ENCODE measurements at places on chromosomes 12 and 14.

- no peak for DNase-seq
These were observed 518 bp upstream of the OSBPL8 start for GRCh38 chr12:76560086-76560491.

GRCh38 chr14:51513281-51513680 is 138.4 kb upstream of the FRMD6 start:
- DNase-seq: no peak

DNA sequence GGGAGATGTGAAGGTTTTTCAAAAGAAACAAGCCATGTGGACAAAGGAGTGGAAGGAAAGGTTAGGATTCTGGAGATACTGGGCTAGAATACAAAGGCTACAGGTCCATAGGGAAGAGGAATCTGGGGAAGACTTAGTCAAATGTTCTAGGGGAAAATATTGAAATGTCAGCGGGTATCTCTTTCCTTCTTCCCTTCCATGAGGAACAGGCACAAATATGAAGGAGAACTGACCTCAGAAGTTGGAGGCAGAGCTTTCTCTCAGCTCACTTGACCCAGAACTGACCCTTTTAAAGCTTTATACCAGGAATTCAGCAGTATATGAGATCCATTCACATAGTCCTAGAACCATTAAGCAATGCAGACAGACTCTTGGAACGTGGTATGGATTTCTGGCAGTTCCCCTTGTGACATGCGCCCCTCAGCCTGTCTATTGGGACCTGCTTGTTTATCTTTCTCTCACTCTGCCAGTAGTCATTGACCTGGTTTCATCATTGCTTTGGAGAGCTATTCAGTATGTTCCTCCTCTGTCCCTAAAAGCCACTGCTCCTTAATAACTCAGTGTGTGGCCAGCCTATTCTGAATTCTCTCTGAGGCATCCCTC is 43.0 kb upstream of the GSG1 start:
- no peak for DNase-seq

DNA sequence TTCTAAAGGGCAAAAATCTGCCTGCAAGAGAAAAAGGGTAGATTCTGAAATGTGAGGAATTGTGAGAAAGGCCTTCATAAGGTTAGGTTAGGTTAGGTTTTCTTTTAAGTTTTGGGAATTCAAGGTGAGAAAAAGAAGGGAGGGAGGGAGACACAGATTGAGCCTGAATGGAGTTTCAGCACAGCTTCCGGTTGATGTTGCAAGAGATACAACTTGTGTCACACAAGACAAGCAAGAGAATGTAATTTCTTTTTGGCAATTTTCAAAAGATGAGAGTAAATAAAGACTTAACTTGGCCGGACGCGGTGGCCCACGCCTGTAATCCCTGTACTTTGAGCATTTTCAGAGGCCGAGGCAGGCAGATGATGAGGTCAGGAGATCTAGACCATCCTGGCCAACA is 63.8 kb downstream of the CPSF2 start:
- no peak for DNase-seq

GRCh38 chr12:92537290-92537960 is 165.4 kb upstream of the PLEKHG7 start:
- DNase-seq: no peak

- DNase-seq: no peak
These were observed 118.9 kb downstream of the SLC35F4 start for GRCh38 chr14:57747036-57747435.

DNA sequence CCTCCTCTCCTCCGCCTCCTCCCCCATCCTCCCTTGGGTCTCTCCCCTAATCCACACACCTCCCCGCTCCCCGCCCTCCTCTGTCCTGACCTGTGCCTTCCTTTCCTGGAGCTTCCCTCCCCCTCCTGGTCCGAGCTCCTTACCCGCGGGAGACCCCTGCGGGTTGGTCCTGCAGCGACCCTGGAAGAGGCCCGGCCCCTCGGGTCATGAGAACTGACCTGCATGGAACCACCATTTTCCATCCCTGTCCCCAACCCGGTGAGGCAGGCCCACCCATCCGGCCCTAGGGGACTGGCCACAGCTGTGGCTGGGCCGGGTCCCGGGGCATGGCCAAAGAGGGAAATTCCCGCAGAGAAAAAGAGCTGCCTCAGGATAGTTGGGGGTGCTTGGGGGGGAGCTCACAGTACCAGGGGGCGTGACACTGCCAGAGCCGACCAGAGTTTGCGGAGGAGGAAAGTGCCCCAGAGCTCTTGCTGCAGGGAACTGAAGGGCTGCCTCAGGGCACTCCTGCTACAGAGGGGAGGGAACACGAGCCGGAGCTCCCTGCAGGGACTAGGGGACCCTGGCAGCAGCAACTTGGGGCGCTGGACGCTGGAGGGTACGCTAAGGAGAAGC is 613 bp downstream of the ARHGEF40 start:
- no peak for DNase-seq

DNA sequence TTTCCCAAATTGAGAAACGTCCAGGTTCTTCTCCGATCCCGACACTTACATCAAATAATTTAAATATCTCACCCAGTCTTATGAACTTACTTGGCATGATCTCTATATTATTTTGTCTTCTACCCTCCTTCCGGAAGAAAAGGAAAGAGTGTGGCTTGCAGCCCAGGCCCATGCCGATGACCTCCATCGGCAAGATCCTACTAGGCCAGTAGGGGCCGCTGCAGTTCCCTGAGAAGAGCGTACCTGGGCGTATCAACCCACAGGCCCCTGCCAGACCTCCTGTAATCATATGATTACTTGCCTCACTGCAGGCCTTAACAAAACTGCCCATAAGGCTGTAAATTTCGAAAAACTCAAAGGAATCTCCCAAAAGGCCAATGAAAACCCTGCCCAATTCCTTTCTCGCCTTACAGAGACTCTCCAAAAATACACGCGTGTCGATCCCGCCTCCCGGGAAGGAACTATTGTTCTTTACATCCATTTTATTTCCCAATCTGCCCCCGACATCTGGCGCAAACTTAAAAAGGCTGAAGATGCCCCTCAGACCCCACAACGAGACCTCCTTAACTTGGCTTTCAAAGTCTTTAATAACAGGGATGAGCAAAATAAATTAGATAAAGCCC is 69.6 kb downstream of the MOK start:
- no peak for DNase-seq

DNA sequence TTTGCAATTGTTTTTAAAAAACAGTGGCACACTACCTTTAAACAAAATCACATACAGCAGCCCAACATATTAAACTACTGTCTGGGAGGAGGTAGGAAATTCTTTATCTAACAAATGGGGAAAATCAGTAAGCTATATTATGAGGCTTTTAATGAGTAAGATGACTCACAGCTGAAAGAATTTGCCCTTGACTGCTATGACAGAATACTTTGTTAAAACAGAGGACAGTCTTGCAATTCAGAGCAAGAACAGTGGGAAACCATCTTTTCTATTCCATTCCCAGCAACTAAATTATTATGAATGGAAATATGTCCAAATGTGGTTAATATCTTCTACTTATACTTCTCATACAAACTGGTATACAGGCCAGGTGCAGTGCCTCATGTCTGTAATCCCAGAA is 49.2 kb upstream of the SGPP1 start:
- no peak for DNase-seq

DNA sequence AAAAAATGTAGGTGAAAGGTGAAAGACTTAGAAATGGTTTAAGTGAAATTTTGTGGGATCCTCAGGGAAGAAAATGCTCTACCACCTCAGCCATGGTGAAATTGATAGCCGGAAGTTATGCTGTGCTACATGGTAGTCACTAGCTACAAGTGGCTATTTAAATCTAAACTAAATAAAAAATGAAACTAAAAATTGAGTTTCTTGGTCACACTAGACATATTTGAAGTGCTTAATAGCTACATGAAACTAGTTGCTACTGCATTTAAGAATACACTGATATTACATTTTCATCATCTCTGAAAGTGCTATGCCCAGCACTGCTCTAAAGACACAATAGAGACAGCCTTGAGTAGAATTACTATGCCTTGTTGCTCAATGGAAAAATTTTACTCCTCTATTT is 10.3 kb upstream of the SLCO1B3 start:
- no peak for DNase-seq

GRCh38 chr12:4228122-4228580 is 45.4 kb upstream of the CCND2 start:
- no peak for DNase-seq

DNA sequence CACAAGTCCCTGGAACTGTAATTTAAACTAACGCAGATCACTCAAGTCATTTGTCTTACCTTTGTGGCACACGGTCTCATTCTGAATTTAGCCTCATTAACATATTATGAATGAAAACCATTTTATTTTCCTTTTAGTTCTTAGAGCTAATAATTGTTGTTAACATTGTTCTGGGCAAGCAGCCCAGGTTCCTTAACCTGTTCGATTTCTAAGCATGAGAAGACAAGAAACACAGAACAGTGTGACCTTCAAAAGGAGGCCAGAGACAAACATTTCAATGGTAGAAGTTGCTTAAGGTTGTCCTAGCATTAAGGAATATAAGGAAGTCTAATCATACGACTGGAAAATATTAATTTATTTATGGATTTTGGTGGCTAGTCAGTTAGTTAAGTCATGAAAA is 35.2 kb downstream of the PIWIL1 start:
- DNase-seq: no peak

GRCh38 chr14:36751920-36752319 is 90.3 kb downstream of the PAX9 start:
- no peak for DNase-seq

All from esophagus squamous epithelium (tissue), 5 donors.